ENCODE measurements at places on chromosomes 7 and 10.
A peak's percentile ranks its signal among the peaks of the same experiment; 100 is the strongest.

- DNase-seq: no peak
These were observed 66.4 kb downstream of the EEPD1 start for GRCh38 chr7:36219429-36219828.

DNA sequence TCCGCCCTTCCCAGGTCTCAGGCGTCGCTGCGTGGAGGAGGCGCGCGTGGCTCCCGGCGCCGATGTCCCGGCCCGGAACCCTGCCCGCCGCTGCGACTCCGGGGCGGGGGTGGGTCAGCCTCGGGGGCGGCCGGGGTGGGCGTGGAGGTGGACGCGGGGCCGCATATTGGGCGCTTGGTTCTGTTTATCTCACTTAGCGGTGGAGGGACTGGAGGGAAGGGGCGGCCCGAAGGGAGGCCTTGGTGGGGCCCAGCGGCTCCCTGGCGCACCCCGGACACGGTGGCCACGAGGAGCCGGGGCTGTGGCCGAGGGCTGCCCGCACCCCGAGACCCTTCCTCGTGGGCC lies 8.6 kb downstream of the UNCX start:
- DNase-seq: no peak

GRCh38 chr7:132501956-132502355 lies 74.3 kb downstream of the PLXNA4 start:
- no peak for DNase-seq

- no peak for DNase-seq
These were observed 266.0 kb downstream of the AUTS2 start for GRCh38 chr7:69864274-69864673.

DNA sequence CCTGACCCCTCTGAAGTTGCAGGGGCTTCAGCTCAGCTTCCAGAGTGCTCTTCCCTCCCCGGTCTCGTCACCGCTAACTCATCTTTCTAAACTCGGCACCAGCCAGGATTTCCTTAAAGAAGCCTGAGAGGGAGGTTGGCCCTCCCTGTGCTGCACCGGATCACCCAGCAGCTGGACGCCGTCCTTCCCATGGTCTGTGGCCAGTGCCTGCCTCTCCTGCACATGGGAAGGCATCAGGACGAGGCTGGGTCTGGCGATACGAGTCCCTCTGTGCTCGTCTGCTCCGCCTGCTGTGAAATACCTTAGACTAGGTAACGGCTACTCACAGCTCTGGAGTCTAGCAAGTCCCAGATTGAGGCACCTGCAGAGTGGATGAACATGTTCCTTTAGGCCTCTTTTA lies 179.1 kb downstream of the ZMYND11 start:
- DNase-seq: no peak

GRCh38 chr7:90965211-90965610 lies 299.0 kb upstream of the FZD1 start:
- DNase-seq: no peak

- no peak for DNase-seq
These were observed 80.3 kb downstream of the LCOR start for GRCh38 chr10:96912405-96912804.

DNA sequence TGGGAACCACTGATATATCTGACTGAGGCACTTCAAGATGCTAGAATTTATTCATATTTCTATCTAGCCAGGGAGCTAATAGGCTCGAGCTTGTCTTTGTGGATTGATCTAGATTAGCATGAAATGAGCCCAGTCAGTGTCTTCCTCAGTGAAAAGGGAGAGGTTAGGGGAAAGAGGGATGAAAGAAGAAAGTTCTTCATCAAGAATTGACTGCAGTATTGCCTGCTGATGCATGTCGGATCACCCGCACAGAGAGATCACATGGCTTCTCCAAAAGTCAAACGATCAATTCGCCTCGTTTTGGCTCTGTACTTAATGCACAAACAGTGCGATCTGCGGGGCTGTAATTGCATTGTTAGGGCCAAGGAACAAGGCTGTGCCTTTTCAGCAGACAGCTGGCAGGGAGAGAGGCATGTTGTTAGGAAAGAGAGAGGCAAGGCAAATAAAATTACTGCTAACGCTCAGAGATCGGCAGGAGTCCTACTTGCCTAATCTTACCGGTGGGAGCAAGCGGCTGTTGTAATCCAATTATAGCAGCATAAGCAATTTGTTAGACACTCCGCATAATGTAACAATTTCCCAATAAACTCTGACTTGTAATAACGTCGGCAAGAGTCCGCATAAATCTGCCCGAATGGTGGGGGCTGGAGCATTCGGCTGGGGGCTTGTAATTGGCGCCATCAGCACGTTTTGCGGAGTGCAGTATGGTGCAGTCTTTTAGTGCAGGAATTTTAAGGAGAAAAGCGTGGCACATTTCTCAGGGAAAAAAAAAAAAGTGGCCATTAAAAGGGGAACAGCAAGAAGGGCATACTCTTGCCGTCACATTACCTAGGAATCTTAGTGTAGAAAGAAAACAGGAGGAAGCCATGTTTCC lies 102.1 kb downstream of the POLL start:
- peak; percentile 88 for DNase-seq

DNA sequence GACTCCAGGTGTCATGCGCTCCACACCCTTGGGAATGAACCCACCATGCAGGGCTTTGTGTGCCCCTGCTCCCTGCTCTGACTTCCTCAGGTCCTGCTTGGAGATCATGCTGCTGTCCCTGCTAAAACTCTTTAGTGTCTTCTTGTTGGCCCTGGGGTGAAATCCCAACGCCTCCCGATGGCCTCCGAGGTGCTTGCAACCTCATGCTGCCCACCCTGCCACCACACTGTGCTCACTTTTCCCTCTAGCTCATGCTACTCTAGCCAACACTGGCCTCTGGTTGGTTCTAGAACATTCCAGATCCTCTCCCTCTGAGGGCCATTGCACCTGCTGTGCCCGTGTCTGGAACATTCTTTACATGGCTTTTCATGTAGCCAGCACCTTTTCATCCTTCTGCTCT lies 227.7 kb downstream of the ADAM12 start:
- DNase-seq: no peak

DNA sequence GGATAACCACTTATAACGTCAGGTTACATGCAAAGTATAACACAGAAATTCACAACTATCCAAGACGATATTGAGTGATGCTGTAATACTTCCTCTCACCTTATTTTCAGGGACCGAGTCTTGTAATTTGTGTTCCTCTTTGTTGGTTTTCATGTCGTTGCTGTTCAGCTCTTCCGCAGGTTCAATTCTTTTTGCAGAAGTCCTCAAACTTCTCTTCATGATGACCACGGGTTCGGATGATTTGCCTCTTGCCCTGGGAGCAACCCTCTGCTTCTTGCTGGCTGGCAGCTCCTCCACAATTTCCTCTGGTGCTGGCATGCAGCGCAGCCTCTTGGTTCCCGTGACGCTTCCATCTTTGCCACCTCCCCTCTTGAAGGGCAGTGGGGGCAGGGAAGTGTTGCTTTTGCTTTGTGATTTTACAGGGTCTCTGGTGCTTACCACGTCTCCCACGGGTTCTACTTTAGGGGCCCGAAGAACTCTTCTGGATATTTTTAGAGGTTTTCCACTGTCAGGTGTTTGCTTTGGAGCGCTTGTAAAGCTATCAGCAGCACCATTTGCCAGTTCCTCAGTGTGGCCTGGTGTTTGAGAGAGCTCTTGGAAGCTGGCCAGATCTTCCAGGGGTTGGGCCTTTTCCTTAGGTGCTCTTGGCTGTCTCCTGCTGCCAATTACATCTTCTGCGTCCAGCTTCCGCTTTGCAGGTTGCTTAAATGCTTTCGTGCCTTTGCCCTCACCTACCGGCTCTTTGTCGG lies 23.6 kb downstream of the MKI67 start:
- DNase-seq: no peak

Data from cerebellar cortex (tissue), 1 donor.